ENCODE measurements at places on chromosomes 12 and 14. TPM values are rescaled to one million over a fixed set of nuclear protein-coding genes. Genes with fewer than 3 reads are reported as not detected.

The KCNA5 gene
- 84.9 TPM for total RNA-seq

The FERMT2 gene
- 310 TPM for total RNA-seq

The IL26 gene
- total RNA-seq = not detected

The C14orf132 gene
- total RNA-seq = 39.1 TPM

The LGR5 gene
- 1.6 TPM for total RNA-seq

The CDCA3 gene
- total RNA-seq = 0.42 TPM

The ZFYVE26 gene
- total RNA-seq = 21.9 TPM

The DYNC1H1 gene
- total RNA-seq = 481 TPM

The CD4 gene
- 20.1 TPM for total RNA-seq

The PLCZ1 gene
- total RNA-seq = 0.66 TPM

The RERG gene
- total RNA-seq = 77.3 TPM

The STK38L gene
- 218 TPM for total RNA-seq

The RAB5B gene
- total RNA-seq = 115 TPM

The CABP1 gene
- total RNA-seq = 1.7 TPM

The A2M gene
- 2,389 TPM for total RNA-seq

The DPY19L2 gene
- 11.9 TPM for total RNA-seq

The RNF41 gene
- 50.9 TPM for total RNA-seq

The NINJ2 gene
- total RNA-seq = 3.8 TPM

The KRT71 gene
- total RNA-seq = not detected

The BDKRB1 gene
- 0.36 TPM for total RNA-seq

The CHFR gene
- 53.4 TPM for total RNA-seq

The GCH1 gene
- total RNA-seq = 6.0 TPM

The GLT8D2 gene
- 28.2 TPM for total RNA-seq

The LRRK2 gene
- 23.3 TPM for total RNA-seq

The ADAM21 gene
- 0.13 TPM for total RNA-seq

The ACOT6 gene
- not detected for total RNA-seq

The PSMD9 gene
- 37.2 TPM for total RNA-seq

The FCF1 gene
- total RNA-seq = 40.8 TPM

The HOXC9 gene
- 9.0 TPM for total RNA-seq

The PIWIL1 gene
- total RNA-seq = not detected

The WIF1 gene
- total RNA-seq = not detected

The KRT2 gene
- not detected for total RNA-seq

The C3AR1 gene
- 39.8 TPM for total RNA-seq

The GLT1D1 gene
- 0.78 TPM for total RNA-seq

The ZNF385A gene
- total RNA-seq = 27.6 TPM

The PAWR gene
- 110 TPM for total RNA-seq

The GUCY2C gene
- not detected for total RNA-seq

The ZNF10 gene
- total RNA-seq = 16.2 TPM

The VASH1 gene
- 16.1 TPM for total RNA-seq

The BORCS5 gene
- total RNA-seq = 22.8 TPM

The PPP4R4 gene
- total RNA-seq = 0.93 TPM

The KIF26A gene
- total RNA-seq = 8.3 TPM

The CLEC2B gene
- 10.5 TPM for total RNA-seq

The BCAT1 gene
- total RNA-seq = 27.7 TPM
